CD4-positive, alpha-beta T cell treated with Interleukin-15 for 4 hours (primary cell): ENCODE measurements at places on chromosomes 4 and X.

GRCh38 chrX:10110984-10111363 lies 45.8 kb upstream of the CLCN4 start:
- DNase-seq: peak; percentile 66

- DNase-seq: no peak
Measured at GRCh38 chr4:176834531-176834930, 41.8 kb upstream of the VEGFC start.

DNA sequence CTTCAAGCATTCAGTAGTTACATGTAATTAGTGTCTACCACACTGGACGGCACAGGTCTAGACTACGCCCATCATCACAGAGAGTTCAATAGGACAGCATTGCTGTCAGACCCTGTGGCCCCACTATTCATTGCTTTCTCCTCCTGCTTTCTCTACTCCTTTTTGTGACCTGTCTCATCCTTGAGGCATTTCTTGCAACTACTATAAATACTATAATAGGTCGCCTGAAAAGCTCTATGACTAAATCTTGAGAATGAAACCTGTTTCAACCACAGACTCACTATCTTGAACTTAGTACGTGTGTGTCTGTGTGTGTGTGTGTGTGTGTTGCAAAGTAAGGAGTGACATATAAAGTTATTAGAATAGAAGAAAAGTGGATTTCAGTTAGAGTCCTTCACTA lies 252.9 kb upstream of the KLF3 start:
- DNase-seq: no peak

DNA sequence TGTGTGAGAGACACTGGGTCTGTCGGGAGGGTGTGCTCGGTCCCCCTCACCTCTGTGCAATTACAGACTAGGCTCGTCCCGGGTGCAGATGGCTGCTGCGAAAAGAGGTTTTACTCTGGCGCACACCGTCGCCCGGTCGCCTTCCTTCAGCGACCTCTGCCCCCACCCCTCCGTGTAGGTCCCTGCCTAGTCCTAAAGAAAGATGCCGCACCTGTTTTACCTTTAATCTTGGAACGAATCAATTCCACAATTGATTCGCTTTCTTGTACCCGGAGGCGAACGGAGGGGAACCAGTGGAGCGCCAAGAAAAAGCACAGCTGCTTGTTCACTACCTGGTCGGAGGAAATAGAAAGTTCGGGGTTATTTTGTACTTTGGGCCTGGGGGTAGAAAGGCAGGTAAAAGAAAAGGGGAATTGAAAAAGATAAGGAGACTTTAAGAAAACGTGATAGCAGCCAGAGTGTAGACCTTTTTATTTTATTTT lies 1.2 kb downstream of the NPNT start:
- DNase-seq: no peak

DNA sequence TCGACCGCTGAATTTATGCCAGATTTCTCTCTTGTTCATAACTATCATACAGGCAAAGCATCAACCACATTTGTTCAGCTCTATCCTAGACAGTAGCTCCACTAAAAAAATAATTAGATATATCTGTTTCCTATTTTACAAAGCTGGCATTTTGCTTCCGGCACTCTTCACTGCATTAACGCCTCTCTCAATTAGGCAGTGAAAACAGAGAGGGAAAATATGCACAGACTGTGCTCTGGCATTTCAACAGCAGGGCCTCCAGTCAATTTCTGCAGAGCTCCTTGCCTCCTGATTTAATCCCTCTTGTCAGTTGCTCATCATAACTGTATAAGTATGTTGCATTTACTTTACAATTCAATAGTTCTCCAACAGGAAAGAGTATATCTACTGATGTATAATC lies 666.9 kb upstream of the INTU start:
- DNase-seq: no peak

DNA sequence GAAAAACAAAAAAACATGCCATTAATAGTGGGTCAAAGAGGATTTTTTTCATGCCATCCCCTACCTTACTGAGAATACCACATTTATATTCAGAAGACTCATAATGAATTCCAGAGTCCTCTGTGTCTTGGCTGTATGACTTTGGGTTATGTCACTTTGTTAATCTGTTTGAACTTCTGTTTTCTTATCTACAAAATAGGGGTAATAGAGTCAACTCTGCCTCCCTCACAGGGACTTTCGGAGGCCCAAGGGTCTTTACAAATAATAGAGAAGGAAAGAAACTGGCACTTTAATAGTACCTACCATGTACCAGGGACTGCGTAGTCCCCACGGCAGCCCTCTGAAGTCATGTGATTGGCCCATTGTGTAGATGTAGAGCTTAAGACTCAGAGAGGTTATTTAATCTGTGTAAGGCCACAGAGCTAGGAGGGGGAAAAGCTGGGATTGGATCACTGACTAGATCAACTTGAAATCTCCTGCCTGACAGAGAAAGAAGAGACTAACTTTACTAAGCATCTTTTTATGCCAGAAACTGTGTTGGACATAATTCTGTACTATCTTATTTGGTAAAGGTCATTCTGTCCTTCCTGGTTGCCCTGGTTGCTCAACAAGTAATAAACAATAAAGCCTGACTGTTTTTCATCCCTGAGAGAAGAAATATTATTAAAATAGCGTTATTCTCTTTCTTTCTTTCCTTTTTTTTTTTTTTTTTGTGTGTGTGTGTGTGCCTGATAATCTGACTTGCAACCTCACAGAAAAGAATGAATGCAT lies 59.6 kb downstream of the NFKB1 start:
- no peak for DNase-seq

GRCh38 chr4:187090401-187090800 lies 366.7 kb upstream of the FAT1 start:
- no peak for DNase-seq

DNA sequence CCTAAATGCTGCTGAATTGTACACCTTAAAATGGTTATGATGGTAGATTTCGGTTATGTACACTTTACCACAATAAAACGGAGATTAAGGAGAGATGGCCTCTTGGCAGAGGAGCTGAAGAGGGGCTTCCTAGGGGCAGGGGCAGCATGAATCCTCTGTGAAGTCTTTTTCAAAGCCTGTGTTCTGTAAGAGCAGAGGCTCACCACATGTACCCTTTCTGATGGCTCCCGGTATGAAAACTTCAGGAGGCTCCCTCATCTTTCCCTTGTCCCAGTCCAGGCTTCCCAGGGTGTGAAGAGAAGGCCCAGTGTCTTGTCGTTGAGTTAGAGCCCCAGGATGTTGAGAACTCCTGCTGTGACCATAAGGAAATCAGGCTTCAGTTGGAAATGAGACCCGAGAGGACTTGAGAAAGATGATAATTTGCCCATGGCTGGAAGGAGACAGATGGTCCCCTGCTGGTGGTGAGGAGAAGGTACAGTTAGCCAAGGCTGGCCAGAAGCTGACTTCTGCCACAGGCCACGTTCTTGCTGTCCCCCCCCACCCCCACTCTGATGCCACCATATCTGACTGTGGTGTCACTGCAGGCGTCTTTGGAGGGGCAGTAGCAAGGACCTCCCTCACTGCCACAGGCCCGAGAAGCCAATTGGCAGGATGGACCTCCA lies 31.8 kb upstream of the MTM1 start:
- DNase-seq: no peak

- no peak for DNase-seq
Measured at GRCh38 chr4:130044788-130045531, 949.0 kb downstream of the C4orf33 start.

GRCh38 chr4:93633721-93634120 lies 194.8 kb upstream of the ATOH1 start:
- DNase-seq: no peak

DNA sequence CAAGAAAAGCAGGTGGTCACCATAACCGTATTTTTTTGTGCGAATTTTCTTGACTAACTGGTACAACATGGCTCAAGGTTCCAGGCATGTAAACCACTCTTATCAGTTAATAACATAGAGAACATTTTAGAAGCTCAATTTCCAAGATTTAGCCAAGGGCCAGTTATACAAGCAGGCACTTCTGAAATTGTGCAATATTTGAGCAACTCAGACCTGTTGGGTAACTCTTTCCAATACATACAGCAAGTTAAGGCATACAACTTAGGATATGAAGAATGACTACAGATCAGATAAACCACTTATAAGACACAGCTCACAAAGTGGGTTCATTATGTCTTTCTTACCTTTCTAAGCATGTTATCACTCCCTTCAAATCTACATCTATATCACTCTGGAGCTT lies 43.9 kb downstream of the ZNF280C start:
- no peak for DNase-seq

GRCh38 chr4:184382189-184382846 lies 92.0 kb downstream of the IRF2 start:
- DNase-seq: no peak

DNA sequence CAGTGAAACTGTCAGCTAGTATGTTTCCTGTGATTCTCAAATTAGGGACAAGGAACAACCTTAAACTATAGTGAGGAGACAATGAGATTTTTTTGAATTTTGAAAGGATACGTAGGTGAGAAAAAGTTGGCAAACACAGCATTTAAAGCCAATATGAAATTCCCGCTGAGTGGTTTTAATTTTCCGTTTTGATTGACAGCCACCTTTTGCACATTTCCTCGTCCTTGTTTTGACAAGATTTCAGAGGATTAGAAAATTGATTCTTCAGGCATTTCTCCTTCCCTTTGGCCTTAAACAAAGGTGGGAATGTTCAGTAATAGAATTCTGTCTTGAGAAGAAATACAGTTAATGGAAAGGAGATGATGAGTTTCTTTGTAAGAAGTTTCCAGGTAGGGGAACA lies 52.2 kb downstream of the RAPGEF2 start:
- DNase-seq: no peak

- no peak for DNase-seq
Measured at GRCh38 chr4:90950385-90950841, 823.2 kb downstream of the CCSER1 start.

DNA sequence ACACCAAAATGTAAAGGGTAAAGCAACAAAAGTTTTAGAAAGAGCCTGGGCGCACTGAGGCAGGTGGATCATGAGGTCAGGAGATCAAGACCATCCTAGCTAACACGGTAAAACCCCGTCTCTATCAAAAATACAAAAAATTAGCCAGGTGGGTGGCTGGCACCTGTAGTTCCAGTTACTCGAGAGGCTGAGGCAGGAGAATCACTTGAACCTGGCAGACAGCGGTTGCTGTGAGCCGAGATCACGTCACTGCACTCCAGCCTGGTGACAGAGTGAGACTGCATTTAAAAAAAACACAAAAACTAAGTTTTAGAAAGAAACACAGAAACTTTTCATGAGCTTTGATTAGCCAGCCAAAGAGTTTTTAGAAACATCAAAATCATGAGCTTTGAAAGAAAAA lies 76.5 kb downstream of the APBB2 start:
- DNase-seq: no peak

DNA sequence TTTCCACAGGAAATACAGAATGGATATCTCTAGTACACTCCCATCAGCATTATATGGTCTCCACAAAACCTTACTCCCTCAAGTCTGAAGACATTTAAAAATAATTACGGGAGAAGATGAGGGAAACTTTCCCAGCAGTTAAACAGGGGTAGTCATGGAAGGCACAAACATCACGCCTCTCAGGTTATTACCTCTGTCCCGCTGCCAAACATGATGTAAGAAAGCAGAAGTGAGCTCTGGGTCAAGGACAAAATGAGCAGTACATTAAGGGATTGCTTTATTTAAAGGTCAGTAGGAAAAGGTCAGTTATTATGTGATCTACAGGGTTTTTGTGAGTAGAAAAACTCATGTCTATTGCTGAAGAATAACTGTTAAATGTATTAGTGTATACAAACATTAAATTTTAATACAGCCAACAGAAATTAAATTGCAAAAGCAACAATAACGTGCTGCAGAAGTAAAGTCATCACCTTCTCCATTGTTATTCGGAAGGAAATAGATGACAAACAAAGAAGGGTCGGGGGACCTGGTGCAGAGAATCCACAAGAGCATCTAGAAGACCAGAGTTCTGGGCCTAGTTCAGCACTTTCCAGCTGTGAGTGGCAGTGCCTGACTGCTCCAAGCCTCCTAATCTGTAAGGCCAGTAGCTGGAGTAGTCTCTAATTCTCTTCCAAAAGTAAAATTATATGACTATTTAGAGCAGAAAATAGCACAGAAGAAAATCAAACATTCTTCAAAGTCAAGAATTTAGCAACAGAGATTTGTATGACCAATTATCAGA lies 171.2 kb downstream of the PPP3CA start:
- DNase-seq: no peak

DNA sequence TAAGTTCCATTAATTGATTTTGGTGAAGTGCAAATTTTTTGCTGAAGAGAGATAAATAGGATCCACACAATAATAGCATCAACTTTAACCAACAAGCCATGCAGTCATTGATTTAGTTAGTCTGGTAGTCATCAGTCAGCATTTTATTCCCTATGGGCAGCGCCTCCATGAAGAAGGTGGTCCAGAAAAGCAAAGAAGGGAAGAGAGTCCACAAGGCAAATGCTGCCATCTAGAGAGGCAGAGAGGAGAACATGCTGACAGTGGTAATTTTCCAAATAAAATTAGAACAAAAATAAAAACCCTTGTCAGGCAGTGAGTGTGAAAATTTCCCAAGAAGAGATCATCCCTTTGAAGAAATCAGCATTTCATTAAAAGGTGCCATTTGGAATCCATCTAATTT lies 366.7 kb upstream of the FAM241A start:
- DNase-seq: no peak

GRCh38 chr4:1856071-1856942 lies at the start of gene LETM1:
LETM1 (minus strand) TSS chr4:1856156; CDS start chr4:1855950, 206 bp downstream.
- peak; percentile 92 for DNase-seq

DNA sequence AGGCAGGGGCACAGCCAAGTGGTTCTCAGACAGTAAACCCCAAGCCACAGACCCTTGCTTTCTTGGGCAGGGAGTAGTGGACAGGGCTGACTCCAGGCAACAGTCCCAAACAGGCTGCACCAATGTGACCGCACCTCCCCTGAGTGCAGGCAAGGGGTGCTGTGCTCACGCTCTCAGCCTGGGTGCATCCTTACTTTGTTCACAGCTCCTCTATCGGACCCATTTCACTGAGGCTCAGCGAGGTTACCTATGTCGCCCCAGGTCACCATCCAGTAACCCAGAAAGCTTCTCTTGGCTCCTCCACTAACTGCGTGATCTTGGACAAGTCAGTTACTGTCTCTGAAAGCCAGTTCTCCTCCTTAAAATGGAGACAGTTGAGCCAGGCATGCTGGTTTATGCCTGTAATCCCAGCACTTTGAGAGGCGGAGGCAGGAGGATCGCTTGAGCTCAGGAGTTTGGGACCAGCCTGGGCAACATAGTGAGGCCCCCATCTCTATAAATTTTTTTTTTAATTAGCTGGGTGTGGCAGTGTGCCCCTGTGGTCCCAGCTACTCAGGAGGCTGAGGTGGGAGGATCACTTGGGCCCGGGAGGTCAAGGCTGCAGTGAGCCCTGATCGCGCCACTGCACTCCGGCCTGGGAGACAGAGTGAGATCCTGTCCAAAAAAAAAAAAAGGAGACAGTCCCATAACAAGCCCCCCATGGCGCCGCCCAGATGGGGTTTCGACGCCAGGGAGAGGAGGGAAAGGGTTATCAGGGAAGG lies 823 bp upstream of the MAN2B2 start:
- no peak for DNase-seq
